Smooth muscle cell of the brain vasculature (primary cell): ENCODE measurements at places on chromosomes 4 and X.

DNA sequence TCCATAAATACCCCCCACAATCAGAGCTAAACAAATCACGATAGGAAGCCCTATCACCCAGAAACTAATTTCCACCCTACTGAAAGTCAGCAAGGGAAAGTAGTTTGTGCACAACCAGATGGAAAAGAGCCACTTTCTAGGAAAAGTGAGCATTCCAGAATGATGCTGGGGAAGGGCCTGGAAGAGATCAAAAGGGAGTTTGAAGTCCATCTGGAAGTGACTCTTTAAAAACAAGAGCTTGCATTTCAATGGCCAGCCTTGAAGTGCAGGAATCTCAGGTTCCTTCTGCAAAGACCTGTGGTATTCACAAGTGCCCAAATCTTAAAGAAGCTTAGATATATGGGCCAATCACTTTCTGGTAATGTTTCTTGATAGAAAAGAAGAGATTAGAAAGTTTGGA is 97.0 kb upstream of the LDB2 start:
- DNase-seq = no peak

- no peak for DNase-seq
These were observed 87.0 kb downstream of the GABRB1 start for GRCh38 chr4:47118192-47118929.

- no peak for DNase-seq
These were observed 132.7 kb downstream of the TRAM1L1 start for GRCh38 chr4:116952530-116953136.

DNA sequence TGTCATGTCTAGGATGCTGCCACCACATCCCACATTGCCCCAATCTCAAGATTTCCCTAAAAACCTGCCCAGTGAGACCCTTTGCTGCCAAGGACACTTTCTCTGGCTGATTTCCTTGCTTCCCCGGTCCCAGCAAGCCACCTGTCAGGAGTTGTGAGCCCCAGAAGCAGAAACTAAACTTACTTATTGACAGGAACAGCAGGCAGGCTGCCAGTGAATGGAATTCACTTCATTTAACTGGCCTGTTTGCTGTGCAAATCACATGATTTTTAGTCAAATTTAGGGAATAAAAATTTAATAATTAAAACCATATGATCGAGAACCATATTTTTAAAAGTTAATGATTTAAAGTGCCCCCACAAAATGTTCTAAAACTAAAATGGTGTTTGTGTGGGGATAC is 48.5 kb downstream of the MAMLD1 start:
- DNase-seq = no peak

GRCh38 chr4:144645631-144646522 is at the start of gene HHIP:
Gene HHIP, plus strand, starts transcription at chr4:144646156. Its CDS starts 520 bp downstream, at chr4:144646676.
- DNase-seq = no peak

DNA sequence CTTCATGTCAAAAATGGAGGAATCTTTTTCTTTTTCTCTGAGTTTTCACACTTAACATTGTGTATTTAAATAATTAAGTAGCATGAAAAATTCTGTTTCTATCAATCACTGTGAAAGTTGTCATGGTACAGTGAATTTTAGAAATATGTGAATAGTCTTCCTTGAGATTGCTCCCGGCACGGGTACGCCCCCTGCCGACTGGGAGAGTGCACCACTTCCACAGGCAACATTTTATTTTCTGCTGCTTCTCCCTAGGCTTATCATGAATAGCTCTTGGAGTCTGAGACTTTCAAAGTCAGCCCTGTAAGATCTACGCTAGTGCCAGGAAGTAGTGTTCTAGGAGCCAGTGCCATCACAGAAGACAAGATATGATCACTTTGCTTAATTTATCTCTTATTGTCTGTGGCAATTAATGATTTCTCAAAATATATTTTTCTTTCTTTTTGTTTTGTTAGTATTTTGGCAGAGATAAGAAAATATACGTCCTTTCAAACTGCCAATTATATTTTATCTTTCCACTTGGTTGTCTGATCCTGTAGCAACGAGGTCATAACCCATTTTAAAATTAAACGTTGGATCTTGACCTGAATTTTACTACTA is 763.8 kb upstream of the AADAT start:
- DNase-seq = peak; percentile 39

DNA sequence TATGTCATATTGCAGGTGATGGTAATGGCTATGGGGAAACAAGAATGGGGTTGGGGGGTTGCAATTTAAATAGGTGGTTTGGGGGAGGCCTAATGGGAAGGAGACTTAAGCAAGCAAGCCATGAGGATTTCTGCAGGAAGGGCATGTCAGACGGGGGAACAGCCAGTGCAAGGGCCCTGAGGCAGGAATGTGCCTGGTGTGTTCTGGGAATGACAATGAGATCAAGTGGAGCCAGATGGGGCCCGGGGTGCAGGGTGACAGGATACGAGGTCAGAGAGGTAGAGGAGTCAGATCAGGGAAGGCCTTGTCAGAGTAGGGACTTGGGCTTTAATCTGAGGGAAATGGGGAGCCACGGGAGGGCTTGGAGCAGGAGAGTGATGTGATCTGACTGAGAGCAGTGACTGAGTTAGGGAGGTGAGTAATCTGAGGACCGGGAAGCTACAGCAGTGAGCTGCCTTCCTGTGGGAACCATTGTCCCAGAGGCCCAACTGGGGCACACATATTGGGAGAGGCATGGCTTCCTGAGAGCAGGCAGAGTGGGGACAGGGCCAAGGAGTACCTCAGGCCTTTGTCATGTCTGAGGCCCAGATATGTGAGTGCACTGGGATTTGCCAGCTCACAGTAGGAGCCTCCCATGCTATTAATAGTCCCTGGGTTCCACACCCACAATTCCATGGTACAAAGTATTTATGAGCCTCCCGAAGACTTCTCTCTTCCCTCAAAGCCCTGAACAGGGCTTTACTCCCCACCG is 139.8 kb downstream of the BCOR start:
- DNase-seq = no peak

DNA sequence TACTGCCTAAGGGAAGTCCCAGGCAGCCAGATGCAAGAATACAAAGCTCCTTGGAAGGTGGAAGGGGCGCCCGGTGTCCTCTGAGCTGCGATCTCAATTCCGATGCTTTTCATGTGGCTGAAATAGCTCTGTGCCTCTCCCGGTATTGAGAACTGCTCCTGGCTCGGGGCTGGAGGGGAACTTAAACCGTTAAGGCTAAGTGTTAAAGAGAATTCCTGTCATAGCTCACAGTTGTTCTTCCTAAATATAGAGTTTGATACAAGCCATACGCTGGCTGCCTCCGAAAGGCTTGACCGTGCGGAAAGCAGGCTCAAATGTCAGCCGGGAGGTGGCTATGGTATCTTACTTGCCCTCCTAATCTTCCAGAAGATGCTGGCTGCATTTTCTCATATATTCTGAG is at the start of gene SMPX:
Gene SMPX, minus strand, starts transcription at position 157 of the 400 bp plus-strand sequence. CDS start 3,826 bp downstream, outside the sequence.
- DNase-seq = no peak

GRCh38 chr4:7924570-7924969 is 15.1 kb downstream of the AFAP1 start:
- no peak for DNase-seq

DNA sequence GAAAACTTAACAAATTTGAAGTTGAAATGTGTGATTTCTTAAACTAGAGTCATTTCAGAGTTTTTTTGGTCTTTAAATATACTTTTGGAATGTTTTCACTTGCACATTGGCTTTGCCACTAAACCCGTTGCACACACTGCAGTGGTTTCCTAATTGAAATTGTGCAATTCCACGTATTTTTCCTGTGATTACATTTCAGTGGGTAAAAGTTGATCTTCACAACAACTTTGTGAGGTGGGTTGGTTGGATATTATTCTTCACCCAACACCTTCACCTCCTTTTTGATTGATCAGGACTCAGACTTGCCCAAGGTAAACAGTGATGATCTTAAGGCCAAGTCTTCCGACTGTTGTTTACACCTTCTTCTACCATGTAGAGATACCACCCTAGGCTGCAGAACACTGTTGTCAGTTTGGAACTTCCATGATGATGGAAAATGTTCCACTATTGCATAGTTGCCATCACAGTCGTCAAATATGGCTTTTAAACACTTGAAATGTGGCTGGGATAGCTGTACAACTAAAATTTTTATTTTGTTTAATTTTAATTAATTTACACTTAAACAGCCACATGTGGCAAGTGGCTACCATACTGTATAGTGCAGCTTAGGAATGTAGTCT is 13.7 kb downstream of the SEPTIN11 start:
- no peak for DNase-seq

- no peak for DNase-seq
These were observed 908.9 kb upstream of the LCORL start for GRCh38 chr4:18930487-18930886.

DNA sequence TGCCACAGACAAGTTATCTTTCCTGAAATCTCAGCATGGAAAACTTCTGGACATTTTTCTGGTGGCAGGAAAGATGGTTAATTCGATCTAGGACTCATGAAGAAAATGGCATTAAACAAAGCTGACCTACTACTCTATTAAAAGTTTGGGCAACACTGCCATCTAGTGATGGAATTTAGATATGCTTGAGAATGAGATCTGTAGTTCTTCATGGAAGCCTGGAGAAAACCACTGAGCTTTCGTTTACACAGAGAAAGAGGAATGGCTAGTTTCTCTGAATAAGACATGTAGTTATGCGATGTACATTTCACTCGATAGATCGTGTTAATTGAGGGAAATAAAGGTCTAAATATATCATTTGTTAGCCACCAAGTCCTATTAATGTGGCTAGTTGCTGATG is 51.7 kb upstream of the CHRDL1 start:
- DNase-seq = peak; percentile 35

GRCh38 chr4:174794543-174795094 is 34.4 kb downstream of the GLRA3 start:
- DNase-seq = no peak

- DNase-seq = no peak
These were observed at the start of gene MSN for GRCh38 chrX:65667503-65668376. Gene MSN, plus strand, starts transcription at chrX:65667654. Its CDS starts 188 bp downstream, at chrX:65667842.

DNA sequence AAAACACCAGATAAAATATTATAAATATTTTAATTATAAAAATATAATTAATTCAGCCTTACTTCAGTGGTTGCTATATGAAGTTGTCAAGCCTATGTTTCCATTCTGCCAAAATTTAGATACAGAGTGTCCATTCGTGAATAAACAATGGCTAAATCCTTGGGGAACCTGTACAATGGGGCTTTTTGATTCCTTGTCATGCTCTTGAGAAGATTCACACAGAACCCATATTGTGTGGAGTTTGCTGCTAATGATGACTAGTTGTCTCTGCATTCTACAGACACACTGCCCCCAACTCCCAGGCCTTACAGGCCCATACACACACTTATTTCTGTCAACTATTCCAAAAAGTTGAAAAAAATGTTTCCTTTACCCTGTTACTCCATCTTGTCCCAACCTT is 33.4 kb upstream of the MAGEC2 start:
- no peak for DNase-seq

DNA sequence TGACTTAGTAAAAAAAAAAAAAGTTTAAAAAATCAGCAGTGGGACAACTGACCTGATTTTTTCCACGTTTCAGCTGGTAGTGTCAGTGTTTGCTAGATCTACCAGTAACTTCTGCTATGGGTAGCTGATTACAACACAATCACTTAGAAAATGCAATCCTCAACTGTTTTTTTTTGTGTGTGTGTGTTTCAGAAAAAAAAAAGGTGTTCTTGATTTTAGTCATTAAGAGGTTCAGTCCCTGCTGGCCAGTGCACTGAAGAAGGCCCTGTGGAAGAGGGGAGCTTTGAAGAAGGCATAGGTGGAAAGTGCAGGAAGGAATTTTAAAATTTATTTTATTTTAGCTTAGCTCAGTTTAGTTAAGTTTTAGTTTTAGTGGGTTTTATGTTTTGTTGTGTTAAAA is 46.9 kb downstream of the SH2D1A start:
- no peak for DNase-seq

DNA sequence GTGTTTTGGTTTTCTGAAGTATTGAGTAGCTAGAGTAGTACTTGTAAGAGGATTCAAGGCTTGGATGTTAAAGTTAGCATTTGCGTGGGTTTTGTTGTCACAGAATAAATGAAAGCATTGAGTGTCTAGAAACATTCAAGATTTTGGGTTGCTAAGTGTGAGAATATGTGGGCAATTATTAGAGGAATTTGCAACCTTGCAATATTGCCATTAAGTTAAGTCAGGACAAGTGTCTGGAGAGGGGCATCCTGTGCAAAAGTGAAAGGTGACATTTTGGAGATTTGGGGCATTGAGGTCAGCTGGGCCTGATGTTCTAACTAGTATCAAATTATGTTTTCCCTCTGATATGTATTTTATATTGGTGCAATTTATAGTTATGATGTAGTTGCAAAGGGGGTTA is 533.9 kb upstream of the GRID2 start:
- DNase-seq = no peak

DNA sequence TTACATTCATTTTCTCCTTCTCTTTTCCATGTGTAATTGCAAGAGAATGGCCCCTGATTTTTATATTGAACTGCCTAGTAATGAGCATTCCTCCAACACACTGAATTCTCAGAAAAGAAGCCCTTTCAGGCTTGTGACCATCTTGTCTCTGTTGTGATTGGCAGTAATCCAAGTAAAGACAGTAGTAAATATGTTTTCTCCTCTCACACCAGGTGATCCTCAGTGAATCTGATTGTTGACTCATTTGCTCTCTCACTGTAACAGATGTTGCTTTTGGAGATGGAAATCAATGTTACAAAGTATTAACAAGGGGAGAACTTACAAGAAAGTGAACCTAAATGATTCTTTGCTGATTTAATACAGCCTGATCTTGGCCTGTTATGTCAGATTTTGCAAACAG is 271.0 kb downstream of the AFF2 start:
- peak; percentile 9 for DNase-seq
